ENCODE measurements at places on chromosomes 1 and 21.

GRCh38 chr1:15156807-15157380 is 3.3 kb downstream of the TMEM51 start:
- DNase-seq = no peak

DNA sequence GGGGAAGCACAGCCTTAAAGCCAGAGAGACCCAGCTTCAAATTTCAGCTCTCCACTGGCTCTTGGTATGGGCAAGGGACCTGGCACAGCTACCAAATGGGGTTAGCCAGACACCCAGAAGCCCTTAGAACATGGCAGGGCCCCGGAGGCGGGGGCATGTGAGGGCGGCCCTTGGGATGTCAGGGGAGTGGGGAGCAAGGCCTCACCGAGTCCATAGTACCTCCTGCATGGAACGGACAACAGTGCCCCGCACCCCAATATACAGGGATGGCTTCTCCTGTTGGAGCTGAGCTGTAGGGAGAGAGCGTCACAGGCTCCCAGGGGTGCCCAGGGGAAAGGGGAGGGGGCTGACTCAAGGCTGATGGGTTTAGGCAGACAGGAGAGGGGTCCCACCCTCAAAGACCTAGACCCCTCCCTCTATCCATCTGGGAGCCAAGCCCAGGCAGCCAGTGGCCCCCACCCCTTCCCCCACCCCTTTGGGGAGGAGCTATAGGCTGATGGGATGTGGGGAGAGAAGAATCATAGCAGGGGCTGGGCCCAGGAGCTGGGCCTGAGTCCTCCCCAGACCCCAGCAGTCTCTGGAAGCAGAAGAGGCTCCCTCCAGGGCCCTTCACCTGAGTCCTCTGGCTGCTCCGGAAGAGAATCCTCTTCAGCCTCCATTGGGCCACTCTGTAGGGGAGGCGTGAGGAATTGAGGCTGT is 16.5 kb downstream of the SPOCD1 start:
- DNase-seq = no peak

- DNase-seq = no peak
Observed at GRCh38 chr1:80657707-80658106, 1143.0 kb upstream of the ADGRL2 start.

- DNase-seq = no peak
Observed at GRCh38 chr1:47568763-47569162, 130.9 kb downstream of the FOXD2 start.

GRCh38 chr1:1200876-1201810 is 5.2 kb downstream of the TNFRSF18 start:
- DNase-seq = no peak

DNA sequence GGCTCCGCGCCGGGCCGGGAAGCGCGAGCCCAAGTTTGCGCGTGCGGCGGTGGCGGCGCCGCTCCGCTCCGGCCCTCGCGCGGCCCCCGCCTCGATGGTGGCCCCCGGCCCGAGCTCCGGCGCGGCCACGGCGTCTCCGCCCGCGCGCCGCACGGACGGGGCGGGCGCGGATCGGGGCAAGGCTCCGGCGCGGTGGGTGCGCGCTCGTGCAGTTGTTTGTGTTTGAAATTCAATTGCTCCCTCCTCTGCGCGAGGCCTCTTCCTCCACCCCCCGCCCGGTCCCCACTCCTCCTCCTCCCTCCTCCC is at the start of gene HDGF:
Gene HDGF (minus strand): TSS at position 225 of the 306 bp plus-strand sequence. CDS start 246 bp downstream, outside the sequence.
- DNase-seq = no peak

DNA sequence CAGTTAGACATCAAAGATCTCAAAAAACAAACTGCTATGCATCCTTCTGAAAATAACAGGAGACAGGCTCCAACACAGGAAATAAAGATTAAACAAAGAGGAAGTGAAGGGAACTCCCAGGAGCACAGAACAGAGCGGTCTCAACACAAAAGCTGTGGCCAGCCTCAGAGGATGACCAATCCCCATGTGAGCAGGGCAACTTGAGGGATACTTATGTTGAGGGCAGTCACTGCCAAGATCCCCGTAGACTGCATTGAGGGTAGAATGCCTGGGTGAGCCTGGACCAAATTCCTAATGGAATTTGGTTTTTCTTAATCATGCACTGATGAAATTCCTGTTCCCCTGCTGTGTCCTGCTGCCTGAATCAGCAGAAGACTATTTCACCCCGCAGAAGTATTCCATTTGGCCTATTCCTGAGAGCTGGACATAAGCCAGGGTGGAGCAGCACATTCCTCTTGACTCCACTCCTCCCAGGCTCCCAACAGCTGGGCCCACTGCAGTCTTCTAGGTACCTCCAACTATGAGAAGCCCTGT is 49.0 kb downstream of the JAK1 start:
- no peak for DNase-seq

DNA sequence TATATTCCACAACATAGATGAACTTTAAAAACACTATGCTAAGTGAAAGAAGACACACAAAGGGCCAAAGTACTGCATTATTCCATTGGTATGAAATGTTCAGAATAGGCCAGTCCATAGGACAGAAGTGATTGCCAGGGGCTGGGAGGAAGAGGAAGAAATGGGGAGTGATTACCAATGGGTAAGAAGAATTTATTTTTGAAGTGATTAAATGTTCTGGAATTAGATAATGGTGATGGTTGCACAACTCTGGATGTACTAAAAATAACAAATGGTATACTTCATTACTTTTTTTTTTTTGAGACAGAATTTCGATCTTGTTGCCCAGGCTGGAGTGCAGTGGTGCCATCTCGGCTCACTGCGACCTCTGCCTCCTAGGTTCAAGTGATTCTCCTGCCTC is 61.7 kb downstream of the CHD5 start:
- DNase-seq = no peak

DNA sequence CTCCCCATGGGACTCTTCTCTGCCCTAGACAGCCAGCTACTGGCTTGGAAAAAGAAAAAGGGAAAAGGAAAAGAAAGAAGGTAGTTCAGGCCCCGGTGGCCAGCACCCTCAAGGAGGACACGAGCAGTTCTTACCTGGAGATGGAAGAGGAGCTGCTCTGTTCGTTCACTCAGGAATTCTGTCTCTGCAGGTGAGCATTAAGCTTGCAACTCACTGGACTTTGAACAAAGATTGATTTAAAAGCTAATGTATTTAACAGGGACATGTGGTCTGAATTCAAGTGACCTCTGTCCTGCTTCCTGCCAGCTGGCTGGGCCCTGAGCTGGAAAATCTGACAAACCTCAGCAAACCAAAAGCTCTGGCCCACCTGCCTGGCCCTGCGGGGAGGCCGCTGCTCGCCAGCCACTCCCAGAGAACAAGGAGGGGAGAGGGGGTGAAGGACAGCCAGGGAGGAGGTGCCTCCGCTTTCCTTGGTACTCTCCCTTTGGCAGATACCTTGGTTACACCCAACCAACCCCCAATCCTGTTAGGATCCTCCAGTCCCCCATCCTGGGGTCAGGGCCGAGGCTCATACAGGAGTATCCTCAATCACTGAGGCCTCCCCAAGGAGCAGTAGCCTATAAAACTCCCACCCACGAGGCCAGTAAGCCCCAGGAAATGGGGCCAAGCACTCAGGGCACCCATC is at the start of gene PDZK1:
Gene PDZK1 (minus strand): TSS at position 186 of the 685 bp plus-strand sequence. CDS start 19,347 bp downstream, outside the sequence.
- no peak for DNase-seq

DNA sequence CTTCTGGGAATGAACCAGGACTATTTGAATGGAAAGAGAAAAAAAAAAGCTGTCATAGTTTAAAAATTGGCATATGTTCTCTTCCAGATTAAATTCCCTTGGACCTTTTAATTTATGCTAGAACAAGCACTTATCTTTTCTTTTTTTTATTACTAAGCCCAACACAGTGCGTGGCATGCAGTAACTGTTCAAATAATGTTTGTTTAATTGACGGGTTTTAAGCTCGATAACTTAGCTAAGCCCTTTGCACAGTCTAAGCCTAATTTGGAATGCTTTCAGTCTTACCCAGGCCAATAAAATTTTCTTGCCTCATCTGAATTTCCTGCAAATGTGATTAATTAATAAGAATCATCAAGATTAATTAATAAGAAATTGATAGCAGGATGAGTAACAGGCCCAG is 39.3 kb upstream of the EDEM3 start:
- DNase-seq = no peak

DNA sequence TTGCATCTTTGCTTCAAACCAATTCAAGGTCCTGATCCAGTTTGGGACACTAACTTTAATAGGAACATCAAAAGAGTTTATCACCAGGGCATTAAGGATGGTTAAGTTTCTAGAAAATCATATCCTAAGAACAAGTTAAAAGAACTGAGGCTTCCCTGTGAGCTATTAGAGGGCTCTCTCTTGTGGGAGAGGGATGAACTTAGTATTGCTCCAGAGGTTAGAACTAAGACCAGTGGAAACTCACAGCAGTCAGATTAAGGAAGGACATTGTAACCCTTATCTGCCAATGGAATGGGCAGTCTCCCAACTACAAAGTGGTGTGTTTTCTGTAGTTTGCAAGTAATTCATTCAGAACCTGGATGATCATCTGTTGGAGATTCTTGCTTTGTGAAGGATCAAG is 36.8 kb downstream of the UBE2U start:
- no peak for DNase-seq

DNA sequence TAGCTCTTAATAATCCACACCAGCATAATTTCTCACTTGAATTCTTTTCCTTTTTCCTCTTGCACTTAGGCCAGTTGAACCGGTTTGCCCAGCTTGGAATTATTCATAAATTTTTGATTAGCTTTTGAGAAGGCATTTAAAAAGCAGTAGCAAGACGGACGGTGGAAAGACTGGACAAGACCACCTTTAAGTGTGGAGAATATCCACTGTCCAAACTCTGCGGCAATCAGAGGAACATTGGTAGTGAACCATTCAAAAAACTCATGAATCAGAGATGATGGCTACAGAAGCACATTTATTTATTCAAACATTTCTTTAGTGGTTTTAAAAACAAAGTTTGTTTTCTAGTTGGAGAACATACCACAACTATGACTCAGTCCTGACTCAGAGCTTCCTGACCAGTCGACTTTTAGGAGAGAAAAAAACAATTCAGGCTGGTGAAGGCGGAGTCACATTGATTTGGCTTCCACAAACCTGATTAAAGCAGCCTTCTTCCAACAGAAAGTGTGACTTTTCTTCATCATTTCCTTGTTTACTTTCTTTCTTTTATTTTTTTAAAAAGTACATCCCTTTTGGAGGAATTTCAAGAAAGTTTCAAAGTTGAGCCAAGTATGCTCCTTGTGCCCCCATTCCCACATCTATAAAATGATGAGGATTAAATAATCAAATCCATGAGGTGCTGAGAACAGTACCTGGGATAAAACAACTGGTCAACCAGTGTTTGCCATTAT is 128.8 kb downstream of the ADSS2 start:
- DNase-seq = no peak

- DNase-seq = peak; percentile 16
Observed at GRCh38 chr1:156232201-156232894, 9.6 kb upstream of the BGLAP start.

DNA sequence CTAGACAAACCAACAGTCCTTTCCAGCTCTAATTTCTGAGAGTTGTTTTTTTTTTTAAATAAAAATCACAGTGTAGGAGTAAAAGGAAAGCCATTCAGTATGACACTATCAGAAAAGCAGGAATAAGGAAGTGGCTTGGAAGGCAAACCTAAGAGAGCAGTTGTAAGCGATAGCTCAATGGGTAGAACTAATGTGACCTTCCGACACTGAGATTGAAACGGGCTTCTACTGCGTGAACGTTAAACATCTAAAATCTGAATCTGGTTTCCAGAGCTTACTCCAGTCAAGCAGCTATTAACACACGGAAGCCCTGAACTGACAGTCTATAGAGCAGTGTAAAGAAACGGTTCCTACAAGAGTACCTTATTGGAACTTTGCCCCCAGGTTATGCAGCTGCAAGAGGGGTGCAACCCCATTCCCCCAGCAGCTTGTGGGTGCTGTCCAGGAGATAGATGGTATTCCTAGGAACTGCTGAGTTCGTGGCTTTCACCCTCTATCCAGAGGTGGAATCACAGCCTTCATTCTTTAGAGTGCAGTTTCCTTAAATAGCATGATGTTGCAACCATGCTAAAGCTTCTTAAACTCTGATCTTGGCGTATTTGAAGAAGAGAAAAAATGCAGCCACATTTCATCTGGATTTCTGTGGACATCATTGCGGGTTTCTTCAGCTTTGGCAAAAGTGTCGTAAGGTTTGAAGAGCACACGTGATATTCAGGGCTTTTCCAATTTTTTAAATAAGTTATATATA is 3.3 kb upstream of the IRF2BP2 start:
- no peak for DNase-seq

DNA sequence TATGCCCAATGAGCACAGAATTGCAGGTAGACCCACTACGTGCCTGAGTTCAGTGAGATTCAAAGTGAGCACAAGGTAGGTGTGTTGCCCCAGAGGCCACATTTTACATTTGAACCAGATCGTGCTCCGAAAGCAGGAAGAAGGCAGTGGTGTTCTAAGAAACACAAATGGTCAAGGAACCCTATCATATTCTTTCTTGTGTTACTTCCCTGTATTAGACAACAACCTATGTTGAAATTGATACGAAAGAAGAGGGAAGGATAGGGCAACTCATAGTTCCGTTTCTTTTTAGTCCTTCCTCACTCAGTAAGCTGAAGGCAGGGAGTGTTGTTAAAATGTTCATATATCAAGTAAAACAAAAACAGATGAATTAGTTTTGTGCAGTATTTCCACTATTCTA is 33.9 kb downstream of the OLFML2B start:
- no peak for DNase-seq

- DNase-seq = no peak
Observed at GRCh38 chr1:212688341-212689047, 11.1 kb downstream of the BATF3 start.

- DNase-seq = no peak
Observed at GRCh38 chr1:220298470-220299205, 26.4 kb upstream of the RAB3GAP2 start.

GRCh38 chr21:35521852-35522505 is 472.9 kb upstream of the RUNX1 start:
- no peak for DNase-seq

- no peak for DNase-seq
Observed at GRCh38 chr1:112636056-112636455, 16.4 kb downstream of the CAPZA1 start.

- DNase-seq = no peak
Observed at GRCh38 chr1:115098979-115099692, 9.8 kb upstream of the TSPAN2 start.

- DNase-seq = no peak
Observed at GRCh38 chr1:151158751-151159251, 2.4 kb downstream of the TNFAIP8L2 start.

- DNase-seq = no peak
Observed at GRCh38 chr1:173454966-173455524, 22.1 kb upstream of the PRDX6 start.

- no peak for DNase-seq
Observed at GRCh38 chr1:110243574-110243973, 33.5 kb downstream of the KCNC4 start.

- DNase-seq = no peak
Observed at GRCh38 chr1:209160230-209160629, 423.3 kb upstream of the CAMK1G start.

GRCh38 chr1:161766102-161766981 is at the start of gene ATF6:
Gene ATF6, plus strand, starts transcription at chr1:161766320. Its CDS starts 41 bp downstream, at chr1:161766361.
- DNase-seq = peak; percentile 36

GRCh38 chr1:229627003-229627402 is 956 bp downstream of the URB2 start:
- no peak for DNase-seq

GRCh38 chr1:203126151-203126865 is 1.2 kb upstream of the ADORA1 start:
- DNase-seq = no peak

GRCh38 chr21:34813266-34813894 is 144.6 kb downstream of the CLIC6 start:
- no peak for DNase-seq

- DNase-seq = no peak
Observed at GRCh38 chr1:21902026-21903012, 34.8 kb downstream of the HSPG2 start.

- no peak for DNase-seq
Observed at GRCh38 chr1:9872430-9873165, 37.5 kb downstream of the CTNNBIP1 start.
